Activated CD8-positive, alpha-beta memory T cell treated with anti-CD3 and anti-CD28 coated beads, Interleukin-2, amount 10 ng/mL, durations not matched to agents 7 days and 5 days (primary cell): ENCODE measurements at places on chromosomes 3 and 15.

- DNase-seq = no peak
Measured at GRCh38 chr3:189845069-189845468, 213.9 kb downstream of the TP63 start.

DNA sequence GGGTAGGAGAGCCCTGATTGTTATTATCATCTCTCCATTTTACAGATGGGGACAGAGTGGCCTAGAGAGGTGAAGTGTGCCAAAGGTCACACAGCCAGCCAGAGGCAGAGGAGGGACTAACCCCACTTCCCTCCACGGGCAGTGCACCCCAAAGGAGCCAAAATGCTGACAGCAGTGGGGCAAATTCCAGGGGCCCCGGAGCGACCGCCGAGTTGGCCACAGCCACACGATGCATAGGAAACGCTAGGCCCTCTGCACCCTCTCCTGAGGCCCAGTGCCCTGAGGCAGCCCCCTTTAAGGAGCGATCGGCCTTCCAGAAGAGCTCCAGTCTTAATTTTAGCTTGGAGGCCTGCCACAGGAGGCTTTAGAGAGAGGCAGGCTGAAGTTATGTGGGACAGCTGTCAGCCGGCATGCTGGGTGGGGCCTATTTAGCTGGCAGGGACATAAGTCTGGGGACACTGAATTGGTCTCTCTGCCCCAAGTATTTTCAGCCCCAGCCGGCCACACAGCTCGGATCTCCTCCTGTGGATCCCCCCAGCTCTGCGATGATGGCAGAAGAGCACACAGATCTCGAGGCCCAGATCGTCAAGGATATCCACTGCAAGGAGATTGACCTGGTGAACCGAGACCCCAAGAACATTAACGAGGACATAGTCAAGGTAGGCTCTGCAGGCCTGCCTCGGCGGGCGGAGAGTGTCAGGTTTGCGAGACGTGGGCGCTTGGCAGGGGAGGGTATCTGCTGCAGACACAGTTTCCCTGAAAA is at the start of gene CAV3:
Gene CAV3 (plus strand): TSS at position 471 of the 763 bp plus-strand sequence. CDS start 75 bp downstream, at position 546.
- no peak for DNase-seq

- DNase-seq = no peak
Measured at GRCh38 chr3:61451841-61452240, 109.5 kb upstream of the PTPRG start.

DNA sequence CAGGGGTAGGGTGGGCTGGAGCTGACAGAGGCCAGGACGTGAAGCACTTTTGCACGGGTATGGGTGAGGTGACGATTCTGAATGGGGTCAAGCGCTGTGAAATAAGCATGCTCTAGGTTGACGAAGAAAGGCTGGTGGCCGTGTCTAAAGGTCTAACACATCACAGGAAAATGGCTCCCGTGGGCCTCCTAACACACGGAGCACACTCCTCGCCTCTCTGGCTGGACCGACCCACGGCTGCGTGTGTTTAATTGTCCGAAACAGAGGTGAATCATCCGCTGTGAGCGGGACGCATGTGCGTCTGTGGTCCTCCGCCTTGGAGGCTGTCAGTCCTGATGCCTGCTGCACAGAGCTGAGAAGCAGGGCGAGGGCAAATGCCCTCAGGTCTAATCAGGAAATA is 130.6 kb downstream of the NSMCE3 start:
- DNase-seq = no peak

GRCh38 chr15:50098545-50098944 is 20.5 kb downstream of the ATP8B4 start:
- DNase-seq = no peak

DNA sequence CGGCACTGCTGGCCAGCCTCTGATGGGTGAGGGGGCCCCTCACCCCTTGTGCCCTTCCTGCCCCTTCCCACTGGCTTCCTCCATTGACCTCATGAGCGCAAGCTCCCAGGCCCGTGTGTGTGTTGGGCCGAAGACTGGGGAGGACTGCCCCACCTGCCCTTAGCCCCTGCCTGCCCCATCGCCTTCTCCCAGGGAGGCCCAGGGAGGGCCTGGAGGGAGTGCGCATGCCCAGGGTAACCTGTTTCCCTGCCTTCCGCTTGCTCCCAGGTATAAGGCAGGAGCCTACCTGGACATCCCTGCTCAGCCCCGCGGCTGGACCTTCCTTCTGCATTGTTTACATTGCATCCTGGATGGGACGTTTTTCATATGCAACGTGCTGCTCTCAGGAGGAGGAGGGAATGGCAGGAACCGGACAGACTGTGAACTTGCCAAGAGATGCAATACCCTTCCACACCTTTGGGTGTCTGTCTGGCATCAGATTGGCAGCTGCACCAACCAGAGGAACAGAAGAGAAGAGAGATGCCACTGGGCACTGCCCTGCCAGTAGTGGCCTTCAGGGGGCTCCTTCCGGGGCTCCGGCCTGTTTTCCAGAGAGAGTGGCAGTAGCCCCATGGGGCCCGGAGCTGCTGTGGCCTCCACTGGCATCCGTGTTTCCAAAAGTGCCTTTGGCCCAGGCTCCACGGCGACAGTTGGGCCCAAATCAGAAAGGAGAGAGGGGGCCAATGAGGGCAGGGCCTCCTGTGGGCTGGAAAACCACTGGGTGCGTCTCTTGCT is 8.8 kb downstream of the DLL4 start:
- DNase-seq = no peak

DNA sequence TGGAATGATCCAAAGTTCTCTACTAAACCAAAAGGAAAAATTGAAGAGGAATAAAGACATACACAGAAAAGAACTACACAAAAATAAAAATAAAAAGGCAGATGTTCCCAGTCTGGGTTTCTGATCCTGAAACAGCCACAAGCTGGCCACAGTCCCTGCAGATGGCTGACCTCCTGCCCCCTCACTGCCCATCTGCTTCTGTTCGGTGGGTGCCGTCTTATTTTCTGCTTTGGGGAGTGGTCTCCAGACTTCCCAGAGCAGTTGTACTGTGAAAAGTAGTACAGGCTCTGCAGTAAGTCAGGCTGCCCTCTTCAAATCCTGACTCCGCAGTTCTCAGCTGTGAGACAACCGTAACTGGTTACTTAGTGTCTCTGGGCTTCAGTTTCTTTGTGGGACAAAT is 94.5 kb downstream of the ARNT2 start:
- peak; percentile 12 for DNase-seq

DNA sequence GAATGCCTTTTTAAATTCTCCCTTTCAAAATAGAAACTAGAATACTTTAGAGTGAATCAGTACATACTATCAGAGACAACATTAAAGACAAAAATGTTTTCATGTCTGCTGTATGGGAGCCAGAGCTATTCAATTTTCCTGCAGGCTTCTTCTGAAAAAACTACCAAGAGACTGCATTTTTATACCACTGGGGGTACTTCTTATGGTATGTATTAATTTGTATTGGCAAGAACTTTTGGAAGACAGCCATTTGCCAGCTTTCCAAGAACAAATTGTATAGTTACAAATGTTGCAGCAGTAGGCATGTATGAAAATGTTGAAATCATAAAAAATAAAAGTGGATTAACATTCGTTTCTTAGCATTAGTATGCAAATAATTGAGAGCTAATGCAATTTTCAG is 1010.0 kb upstream of the CADM2 start:
- no peak for DNase-seq

- DNase-seq = no peak
Measured at GRCh38 chr3:5301651-5302297, 114.3 kb downstream of the EDEM1 start.

GRCh38 chr15:81296186-81296585 is 27.8 kb downstream of the STARD5 start:
- no peak for DNase-seq

GRCh38 chr3:181076558-181076957 is 87.0 kb upstream of the DNAJC19 start:
- DNase-seq = no peak

DNA sequence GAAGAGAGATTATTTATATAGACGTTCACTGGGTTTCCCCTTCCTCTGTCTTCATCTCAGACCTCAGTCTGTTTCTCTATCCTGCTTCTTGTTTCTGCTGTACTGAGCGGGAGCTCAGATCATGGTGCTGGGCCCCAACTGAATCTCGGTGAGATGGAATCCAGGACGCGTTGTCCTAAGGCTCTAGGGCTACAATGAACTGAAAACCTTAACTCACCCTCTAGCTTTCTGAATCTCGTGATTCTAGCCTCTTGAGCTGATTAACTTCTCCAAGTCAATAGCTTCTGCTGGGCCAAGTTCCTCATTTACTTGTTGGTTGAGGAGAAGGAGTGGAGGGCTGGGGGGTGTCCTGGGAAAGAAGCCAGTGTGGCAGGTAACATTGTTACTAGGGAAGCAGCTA is 32.7 kb upstream of the MAP3K13 start:
- no peak for DNase-seq

- no peak for DNase-seq
Measured at GRCh38 chr3:120566243-120566975, 29.7 kb upstream of the NDUFB4 start.

DNA sequence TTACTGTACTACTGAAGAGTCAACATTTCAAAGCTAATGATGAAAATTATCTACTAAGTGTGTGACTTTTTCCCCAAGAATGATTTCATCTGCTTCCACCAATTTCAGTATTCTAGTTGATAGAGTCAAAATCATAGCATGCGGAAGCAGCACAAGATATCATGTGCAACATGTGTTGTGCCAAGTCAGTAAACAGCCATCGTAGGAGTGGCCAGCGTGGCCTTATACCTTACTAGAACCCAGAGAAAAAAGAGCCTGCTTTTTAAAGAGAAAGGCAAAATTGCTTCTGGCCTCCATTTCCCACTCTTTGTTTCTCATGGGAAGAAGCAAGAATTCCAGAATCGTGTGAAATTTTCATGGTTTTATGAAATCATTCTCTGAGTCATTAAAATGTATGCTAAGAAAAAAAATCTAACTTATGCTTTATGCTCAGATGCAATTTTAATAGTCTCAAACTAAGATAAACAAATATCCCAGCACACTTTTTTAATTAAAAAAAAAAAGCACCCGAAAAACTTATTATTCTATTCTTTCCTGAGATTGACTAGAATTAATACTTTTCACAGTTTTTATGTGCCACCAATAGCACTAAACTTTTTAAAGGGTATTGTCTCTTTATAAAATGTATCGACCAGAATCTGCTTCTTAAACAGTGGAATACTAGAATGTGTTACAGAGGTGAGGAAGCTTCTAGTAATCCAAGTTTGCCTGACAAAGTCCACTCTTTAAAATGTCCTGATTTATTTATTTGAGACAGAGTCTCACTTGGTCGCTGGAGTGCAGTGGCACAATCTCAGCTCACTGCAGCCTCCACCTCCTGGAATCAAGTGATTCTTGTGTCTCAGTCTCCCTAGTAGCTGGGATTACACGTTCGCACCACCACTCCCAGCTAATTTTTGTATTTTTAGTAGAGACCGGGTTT is 87.3 kb downstream of the MBNL1 start:
- DNase-seq = no peak

GRCh38 chr3:197219619-197220018 is 78.8 kb downstream of the DLG1 start:
- DNase-seq = no peak

DNA sequence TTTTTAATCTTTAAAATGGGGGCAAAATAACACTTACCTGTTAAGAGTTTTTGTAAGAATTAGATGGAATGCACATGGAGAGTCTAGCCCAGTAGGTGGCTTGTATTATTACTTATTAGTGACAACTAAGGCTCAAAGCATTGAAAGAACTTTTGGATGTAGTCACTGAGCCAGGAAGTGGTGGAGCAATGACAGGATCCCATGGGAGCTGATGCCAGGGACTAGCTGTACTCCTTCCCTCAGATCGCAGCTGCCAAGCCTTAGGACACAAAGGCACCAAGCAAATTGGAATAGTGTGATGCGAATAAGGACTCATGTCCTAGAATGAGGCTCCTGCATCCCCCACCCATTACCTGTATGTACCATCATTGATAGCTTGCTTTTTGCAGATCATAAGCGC is 370.4 kb upstream of the RGMA start:
- no peak for DNase-seq

DNA sequence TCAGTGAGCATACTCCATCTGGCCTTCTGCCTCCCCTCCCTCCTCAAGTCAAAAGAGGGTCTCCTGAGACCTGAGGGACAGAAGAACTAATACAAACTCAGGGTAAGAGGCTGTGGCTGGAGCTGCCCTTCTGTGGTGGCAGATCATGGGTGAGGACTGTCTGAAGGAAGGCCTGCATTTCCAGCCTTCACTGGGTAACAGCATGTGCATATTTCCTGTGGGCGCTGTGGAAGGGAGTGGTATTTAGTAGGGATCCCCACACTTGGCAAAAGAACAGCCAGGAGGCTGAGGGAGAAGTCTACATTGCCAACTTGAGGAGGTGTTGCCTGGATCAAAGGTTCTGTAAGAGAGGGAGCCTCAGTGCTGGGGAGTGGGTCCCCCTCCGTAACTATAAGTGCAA is 10.1 kb upstream of the ESYT3 start:
- DNase-seq = no peak

GRCh38 chr15:47669221-47669620 is 48.1 kb upstream of the SEMA6D start:
- DNase-seq = no peak

GRCh38 chr3:33132019-33132360 is 18.2 kb downstream of the CRTAP start:
- no peak for DNase-seq

DNA sequence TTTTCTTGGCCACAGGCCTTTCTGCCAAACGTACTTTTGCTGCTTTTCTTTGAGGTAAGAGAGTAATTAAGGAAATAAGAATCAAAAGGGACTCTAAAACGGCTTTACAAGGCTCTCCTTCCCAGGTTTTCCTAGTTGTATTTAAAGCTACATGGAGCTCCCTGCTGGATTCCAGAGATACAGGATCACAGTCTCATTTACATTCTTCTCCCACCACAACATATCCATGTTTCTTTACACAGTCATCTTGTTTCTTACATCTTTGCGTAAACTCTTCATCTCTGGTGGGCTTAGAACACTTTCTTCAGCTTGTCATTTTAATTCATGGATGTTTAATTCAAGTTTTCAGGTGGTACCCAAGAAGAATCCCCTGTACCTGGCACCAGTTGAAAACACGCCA is 117.6 kb upstream of the BFSP2 start:
- DNase-seq = no peak

DNA sequence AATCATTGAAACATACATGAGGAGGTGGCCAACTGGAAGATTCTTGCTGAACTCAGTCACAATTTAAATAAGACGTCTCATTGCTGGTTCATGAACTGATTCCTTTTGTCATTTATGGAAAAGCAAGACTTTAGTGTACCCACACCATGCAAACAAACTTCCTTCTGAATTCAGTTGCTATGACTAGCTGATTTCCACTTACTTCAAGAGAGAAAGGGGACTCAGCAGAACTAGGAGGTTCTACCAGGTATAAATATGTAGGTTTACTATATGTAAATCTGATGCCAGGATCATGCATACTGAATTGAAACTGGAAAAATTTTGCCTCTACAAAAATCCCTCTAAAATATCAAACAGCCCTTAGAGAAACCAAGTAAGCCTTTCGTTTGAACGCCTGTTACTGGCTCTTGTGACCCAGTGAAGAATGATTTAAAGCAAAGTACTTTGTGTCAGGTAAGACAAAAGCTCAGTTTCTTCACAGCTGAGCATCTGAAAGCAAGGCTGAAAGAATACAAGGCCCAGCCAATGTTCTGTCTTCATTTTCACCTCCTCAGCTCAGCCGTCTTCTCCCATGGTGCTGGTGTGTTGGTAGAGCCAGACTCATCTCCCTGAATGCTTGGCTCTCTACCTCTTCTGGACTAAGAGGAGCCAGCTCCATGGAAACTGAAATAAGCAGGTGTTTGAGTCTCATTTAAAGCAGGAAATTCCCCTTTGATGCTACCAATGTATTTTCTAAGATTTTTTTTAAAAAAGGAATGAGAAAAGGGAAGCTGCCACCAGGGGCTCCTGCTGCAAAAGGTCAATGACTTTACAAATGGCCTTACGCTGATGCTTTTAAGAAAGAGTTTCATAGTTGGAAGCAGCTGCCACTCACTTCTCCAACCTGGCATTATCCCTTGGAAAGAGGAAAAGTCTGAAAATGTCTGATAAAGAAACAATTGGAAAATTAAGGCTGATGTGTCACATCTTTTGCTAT is 301.6 kb downstream of the EFHB start:
- no peak for DNase-seq
